ENCODE measurements at places on chromosomes 2 and 18. TPM values are rescaled to one million over a fixed set of nuclear protein-coding genes. Genes with fewer than 3 reads are reported as not detected.

Gene TMEM163
- not detected for total RNA-seq

Gene MSH6
- total RNA-seq, result 53.4 TPM

Gene PCARE
- total RNA-seq, result not detected

Gene RNF103
- total RNA-seq, result 17.1 TPM

Gene SPEG
- 9.9 TPM for total RNA-seq

Gene SLC40A1
- total RNA-seq, result 3.3 TPM

Gene RESP18
- total RNA-seq, result not detected

Gene SLC4A5
- total RNA-seq, result 0.29 TPM

Gene CCDC141
- not detected for total RNA-seq

Gene ADI1
- total RNA-seq, result 42.8 TPM

Gene BOLL
- not detected for total RNA-seq

Gene CDCA7
- 0.66 TPM for total RNA-seq

Gene C2orf15
- not detected for total RNA-seq

Gene TGFA
- total RNA-seq, result not detected

Gene TPO
- not detected for total RNA-seq

Gene FMNL2
- total RNA-seq, result 31.9 TPM

Gene SLC30A3
- total RNA-seq, result not detected

Measured in placental pericyte (primary cell).